ENCODE measurements at places on chromosomes 4 and X. TPM values are rescaled to one million over a fixed set of nuclear protein-coding genes. Genes with fewer than 3 reads are reported as not detected.

PRAF2 gene
- total RNA-seq = 11.7 TPM

KANTR gene
- 4.4 TPM for total RNA-seq

AMOT gene
- total RNA-seq = 3.2 TPM

DNA sequence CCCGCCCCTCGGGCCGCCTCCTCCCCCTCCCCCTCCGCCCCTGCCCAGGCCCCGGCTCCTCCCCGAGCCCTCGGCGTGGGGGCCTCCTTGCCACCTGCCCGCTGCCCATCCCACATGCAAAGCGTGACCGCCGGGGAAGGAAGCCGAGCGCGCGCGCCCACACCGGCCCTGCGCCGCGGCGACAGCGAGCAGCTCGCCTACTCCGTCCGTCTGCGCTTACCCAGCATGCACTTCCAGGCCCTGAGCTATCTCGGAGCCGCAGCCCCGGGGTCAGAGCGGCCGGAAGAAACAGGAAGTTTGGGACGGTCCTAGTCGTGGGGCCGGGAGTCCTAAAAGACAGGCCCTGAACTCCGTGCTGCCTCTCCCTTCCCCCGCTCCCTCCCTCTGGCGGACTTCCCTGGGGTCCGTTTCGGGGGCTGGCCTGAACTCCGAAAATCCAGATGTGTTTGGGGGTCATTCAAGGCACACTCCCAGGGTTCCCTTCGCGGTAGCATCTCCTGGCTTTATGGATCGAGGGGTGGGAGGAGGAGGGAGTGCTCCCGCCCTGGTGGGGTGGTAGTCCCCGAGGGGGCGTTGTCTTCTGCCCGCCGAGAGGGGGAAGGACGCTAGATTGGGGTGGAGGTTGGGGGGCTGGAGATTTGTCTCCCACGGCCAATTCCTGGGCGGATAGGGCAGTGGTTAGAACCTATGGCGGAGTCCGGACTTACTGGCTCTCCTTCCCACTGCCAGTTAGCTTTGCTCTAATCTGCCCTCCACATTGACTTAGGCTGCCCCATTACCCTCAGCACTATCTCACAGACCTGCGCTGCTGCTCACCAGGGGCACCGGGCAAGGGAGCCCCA is 25.0 kb upstream of the BCORL1 start:
- DNase-seq = no peak

DNA sequence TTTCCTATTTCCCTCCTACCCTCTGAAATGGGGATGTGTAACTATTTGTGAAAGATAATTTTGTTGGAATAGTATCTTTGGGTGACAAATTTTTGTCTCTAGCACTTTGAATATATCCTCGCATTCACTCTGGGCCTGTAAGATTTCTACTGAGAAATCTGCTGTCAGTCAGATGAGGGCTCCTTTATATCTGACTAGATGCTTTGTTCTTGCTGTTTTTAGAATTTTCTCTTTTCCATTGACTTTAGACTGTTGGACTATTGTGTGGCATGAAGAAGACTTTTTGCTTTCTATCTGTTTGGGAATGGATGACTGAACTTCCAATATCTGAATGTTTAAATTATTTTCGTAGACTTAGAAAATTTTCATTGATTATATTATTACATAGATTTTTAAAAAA is 54.2 kb upstream of the GRID2 start:
- no peak for DNase-seq

GRCh38 chrX:130719413-130719812 is 183.6 kb downstream of the ENOX2 start:
- DNase-seq = no peak

DNA sequence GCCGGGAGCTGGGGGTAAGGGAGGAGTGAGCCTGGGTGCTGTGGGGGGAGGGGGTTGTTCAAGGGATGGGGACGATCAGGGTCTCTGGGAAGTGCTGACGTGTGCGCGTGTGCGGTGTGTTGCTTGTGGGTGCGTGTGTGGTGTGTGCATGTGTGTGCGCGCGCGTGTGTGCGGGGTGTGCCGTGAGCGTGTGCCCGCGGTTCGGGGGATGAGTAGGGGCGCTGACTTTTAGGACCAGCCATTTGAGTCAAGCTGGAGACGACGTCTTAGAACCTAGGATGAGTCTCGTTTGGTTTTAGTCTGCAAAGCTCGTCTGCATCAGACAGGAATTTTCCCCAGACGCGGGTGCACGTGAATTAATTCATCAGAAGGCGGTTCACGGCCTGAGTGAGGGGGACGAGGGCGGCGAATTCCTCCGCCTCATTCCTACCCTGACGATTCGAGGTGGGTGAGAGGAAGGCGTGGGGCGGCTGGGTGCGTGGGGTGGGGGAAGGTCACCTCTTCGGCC is 950 bp upstream of the TMEM271 start:
- DNase-seq = no peak

GRCh38 chr4:150570862-150571261 is 11.1 kb upstream of the MAB21L2 start:
- DNase-seq = no peak
